Fibroblast of lung (primary cell): ENCODE measurements at places on chromosomes 11 and 22. TPM values are rescaled to one million over a fixed set of nuclear protein-coding genes. Genes with fewer than 3 reads are reported as not detected.
A peak's percentile ranks its signal among the peaks of the same experiment; 100 is the strongest.

RFPL3 gene
- not detected in 2 replicates for polyA plus RNA-seq

DNA sequence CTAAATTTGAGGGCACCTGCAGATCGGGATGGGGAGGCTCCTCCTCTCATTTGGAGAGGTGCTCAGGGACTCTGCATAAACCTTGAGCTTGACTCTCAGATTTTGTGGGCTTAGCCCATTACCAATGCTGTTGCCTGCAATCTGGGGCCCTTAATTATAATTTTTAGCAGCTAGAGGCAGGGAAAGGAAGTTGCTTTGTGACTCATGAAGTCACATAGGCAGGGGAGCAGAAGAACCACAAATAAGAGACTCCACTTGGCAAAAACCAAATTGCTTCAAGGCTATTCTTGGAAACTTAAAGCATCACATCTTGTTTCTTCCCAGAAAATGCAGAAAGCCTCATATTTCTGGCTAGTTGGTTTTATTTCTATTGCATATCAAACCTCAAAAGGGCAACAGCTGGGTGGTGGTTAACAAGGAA is 46.9 kb downstream of the MICAL2 start:
- no peaks in the 10 kb centered on the region for H3K27me3 ChIP-seq
- DNase-seq = peak; percentile 94
- H3K4me3 ChIP-seq = no peak overlapping the region
- H3K27ac ChIP-seq = peak overlapping the region; percentile 88
- H3K36me3 ChIP-seq = peaks cover 4% of the 10 kb centered on the region

GRCh38 chr11:2305140-2305778 is 3.4 kb downstream of the TSPAN32 start:
- H3K4me3 ChIP-seq = no peak overlapping the region
- H3K36me3 ChIP-seq = no peaks in the 10 kb centered on the region
- peaks cover 9% of the 10 kb centered on the region for H3K4me1 ChIP-seq
- peak overlapping the region; percentile 1 for H3K27ac ChIP-seq

GRCh38 chr11:30255637-30256036 is 24.8 kb downstream of the FSHB start:
- H3K4me3 ChIP-seq = no peak overlapping the region
- H3K36me3 ChIP-seq = no peaks in the 10 kb centered on the region
- H3K27ac ChIP-seq = no peak overlapping the region
- H3K4me1 ChIP-seq = no peaks in the 10 kb centered on the region

- H3K27me3 ChIP-seq = no peaks in the 10 kb centered on the region
- H3K4me1 ChIP-seq = no peaks in the 10 kb centered on the region
- no peaks in the 10 kb centered on the region for H3K36me3 ChIP-seq
Measured at GRCh38 chr11:38448284-38448683, 1850.2 kb upstream of the RAG2 start.

- H3K27ac ChIP-seq = no peak overlapping the region
- peaks cover 9% of the 10 kb centered on the region for H3K4me1 ChIP-seq
- DNase-seq = no peak
- no peaks in the 10 kb centered on the region for H3K27me3 ChIP-seq
Measured at GRCh38 chr22:23179381-23180299, 669 bp upstream of the BCR start.

DNA sequence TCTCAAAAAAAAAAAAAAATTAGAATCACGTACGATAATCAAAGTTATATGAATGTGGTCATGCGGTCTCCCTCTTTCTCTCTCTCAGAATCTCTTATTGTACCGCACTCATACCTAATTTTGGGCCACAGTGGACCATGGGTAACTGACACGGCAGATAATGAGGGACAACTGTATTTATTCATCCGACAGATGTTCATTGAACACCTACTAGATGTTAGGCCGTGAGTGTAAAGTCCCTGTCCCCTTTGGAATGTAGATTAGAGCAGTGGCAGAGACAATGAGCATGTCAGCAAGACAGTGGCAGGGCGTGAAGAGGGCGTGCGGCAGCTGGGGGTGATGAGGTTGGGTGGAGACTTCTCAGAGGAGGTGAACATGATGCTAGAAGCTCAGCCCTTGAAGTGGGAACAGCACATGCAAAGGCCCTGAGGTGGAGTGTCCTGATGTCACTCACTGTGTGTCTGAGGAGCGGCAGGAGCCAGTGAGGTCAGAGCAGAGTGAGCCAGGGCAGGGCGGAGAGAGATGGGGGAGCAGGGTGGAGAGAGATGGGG is 25.1 kb downstream of the CACNA1I start:
- H3K36me3 ChIP-seq = no peaks in the 10 kb centered on the region
- H3K27me3 ChIP-seq = peaks cover 3% of the 10 kb centered on the region
- H3K4me3 ChIP-seq = no peak overlapping the region

DNA sequence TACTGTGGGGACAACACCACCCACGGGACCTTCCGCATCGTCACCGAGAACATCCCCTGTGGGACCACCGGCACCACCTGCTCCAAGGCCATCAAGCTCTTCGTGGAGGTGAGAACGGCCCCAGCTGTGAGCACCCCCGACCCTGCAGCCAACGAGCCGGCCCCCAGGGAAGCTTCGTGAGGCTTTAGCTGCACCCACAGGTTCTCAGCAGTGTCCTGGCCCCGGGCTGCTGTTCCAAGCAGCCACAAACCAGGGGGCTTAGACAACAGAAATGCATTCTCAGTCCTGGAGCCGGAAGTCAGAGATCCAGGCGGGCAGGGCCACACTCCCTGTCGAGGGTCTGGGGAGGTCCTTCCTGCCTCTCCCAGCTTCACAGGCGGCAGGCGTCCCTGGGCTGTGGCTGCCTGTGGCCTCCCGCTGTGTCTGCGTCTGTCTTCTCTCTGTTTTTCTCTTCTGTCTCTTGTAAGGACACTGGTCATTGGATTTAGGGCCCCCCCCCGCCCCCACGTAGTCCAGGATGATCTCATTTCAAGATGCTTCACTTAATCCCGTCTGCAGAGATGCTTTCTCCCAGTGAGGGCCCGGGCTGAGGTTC is 12.5 kb downstream of the MUC5B start:
- no peak for DNase-seq
- no peaks in the 10 kb centered on the region for H3K4me1 ChIP-seq
- no peaks in the 10 kb centered on the region for H3K27me3 ChIP-seq
- no peak overlapping the region for H3K27ac ChIP-seq

DEPDC5 gene
- 9.8 and 10.7 TPM in 2 replicates for polyA plus RNA-seq

DNA sequence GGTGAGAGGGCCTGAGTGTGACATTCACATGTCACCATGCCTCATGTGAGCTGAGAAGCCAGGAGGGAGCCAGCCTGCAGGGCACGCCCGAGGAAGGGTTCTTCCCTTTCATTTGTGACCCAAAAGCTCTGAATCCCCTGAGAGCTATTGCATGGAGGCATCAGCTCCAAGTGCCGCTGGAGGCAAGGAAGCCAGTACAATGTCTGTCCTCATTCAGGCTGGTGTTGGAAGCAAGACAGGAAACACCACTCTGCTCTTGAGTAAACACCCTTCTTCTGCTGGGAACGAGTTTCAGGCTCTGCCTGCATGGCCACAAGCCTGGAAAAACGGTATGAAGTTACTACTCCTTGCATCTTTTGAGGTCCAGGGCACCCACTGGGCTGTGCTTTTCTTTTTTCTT is 83.8 kb upstream of the LARGE1 start:
- no peaks in the 10 kb centered on the region for H3K27me3 ChIP-seq
- H3K4me3 ChIP-seq = no peak overlapping the region
- no peaks in the 10 kb centered on the region for H3K4me1 ChIP-seq
- DNase-seq = no peak
- H3K36me3 ChIP-seq = no peaks in the 10 kb centered on the region

GRCh38 chr11:26777372-26777808 is 55.5 kb upstream of the SLC5A12 start:
- H3K4me3 ChIP-seq = no peak overlapping the region
- H3K4me1 ChIP-seq = peaks cover 5% of the 10 kb centered on the region
- H3K36me3 ChIP-seq = no peaks in the 10 kb centered on the region
- peak; percentile 66 for DNase-seq

DNA sequence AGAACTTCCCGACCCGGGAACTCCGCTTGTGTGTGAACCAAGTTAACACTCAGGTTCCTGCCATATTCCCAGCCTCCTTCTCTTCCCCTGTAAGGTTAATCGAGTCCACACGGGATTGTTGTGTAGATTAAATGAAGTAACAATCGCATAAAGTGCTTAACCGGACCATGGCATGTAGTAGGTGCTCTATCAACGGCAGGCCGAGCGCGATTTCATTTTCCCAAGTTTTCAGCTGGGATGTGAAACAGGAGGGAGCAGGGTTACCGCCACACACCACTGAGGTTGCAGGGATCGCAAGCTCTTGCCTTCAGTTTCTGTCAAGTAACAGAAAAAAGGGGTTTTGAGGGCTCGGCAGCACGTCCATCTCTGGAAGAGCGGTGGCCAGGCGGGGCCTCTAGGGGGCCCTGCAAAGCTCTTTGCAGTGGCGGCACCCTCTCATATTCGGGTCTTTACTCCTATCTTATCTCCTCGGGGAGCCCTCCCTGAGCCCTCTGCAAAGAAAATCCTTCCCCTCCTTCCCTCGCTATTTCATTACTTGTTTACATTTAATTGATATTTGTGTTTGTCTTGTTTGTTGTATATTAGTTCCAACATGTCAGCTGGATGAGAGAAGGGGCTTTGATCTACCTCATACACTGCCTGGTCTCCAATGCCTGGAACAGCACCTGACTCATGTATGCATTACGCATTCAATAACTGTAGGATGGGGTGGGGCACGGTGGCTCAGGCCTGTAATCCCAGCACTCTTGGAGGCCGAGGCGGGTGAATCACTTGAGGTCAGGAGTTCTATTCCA is 816 bp upstream of the PLEKHA7 start:
- H3K4me3 ChIP-seq = peak overlapping the region; percentile 28
- peaks cover 26% of the 10 kb centered on the region for H3K27me3 ChIP-seq
- peak; percentile 63 for DNase-seq
- no peaks in the 10 kb centered on the region for H3K4me1 ChIP-seq
- H3K27ac ChIP-seq = no peak overlapping the region

GRCh38 chr11:33207408-33207985 is 46.2 kb upstream of the CSTF3 start:
- DNase-seq = peak; percentile 54
- no peaks in the 10 kb centered on the region for H3K4me1 ChIP-seq
- H3K4me3 ChIP-seq = no peak overlapping the region
- H3K27me3 ChIP-seq = no peaks in the 10 kb centered on the region

PKDREJ gene
- polyA plus RNA-seq = 0.01 TPM in 1 of 2 replicates, not detected in the other

SESN3 gene
- 6.4 and 12.3 TPM in 2 replicates for polyA plus RNA-seq

TRPC6 gene
- polyA plus RNA-seq = 0.91 and 26.4 TPM in 2 replicates

- DNase-seq = no peak
- no peaks in the 10 kb centered on the region for H3K27me3 ChIP-seq
- no peak overlapping the region for H3K27ac ChIP-seq
- H3K4me1 ChIP-seq = no peaks in the 10 kb centered on the region
- H3K36me3 ChIP-seq = no peaks in the 10 kb centered on the region
Measured at GRCh38 chr11:112565551-112565950, 304.9 kb upstream of the PLET1 start.

DEAF1 gene
- polyA plus RNA-seq = 9.7 and 14.4 TPM in 2 replicates

GRCh38 chr22:37008365-37008764 is 10.9 kb downstream of the TST start:
- no peak overlapping the region for H3K27ac ChIP-seq
- no peak for DNase-seq
- no peaks in the 10 kb centered on the region for H3K36me3 ChIP-seq
- peaks cover 16% of the 10 kb centered on the region for H3K27me3 ChIP-seq
- no peak overlapping the region for H3K4me3 ChIP-seq

MYO18B gene
- polyA plus RNA-seq = not detected in 2 replicates

- no peaks in the 10 kb centered on the region for H3K27me3 ChIP-seq
- no peak overlapping the region for H3K27ac ChIP-seq
- no peak for DNase-seq
- H3K4me1 ChIP-seq = no peaks in the 10 kb centered on the region
- no peak overlapping the region for H3K4me3 ChIP-seq
Measured at GRCh38 chr22:50053861-50054260, 4.2 kb downstream of the TTLL8 start.

DNA sequence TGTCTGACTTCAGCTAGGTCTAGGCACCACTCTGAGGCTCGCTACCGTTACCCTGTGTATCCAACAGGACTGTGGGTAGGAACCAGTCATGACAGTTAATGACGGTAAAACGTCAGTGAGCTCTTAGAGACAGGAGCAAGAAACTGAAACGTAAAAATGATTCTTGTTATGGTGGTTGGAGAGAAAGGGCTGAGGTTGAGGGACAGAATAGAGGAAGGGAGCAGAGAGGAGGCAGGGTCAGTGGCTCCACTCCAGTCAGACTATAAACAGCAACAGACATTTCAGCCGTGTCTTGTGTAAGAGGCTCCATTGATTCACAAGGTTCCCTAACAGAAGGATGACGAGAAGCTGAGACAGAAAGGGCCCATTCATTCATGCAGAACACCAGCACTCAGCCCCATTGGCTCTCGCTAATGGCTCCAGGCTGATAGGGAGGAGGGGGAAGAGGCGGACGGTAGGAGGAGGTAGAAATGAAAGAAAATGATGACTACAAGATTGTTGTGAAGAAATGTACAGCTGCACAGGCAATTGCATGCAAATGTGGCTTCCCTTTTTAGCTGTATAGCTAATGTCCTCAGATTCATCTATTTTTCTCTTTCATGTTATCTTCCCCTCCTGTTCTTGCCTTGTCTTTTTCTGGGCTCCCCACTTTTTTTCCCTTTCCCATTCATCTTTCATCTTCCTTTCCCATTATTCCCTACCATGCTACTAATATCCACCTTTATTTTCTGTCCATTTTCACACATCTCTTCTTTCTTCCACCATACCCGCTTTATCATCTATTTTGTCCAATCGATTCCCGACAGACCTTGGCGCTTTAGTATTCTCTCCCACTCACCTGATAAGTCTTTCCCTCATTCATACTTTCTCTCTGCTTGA is 34.3 kb downstream of the ETS1 start:
- H3K4me1 ChIP-seq = peaks cover 5% of the 10 kb centered on the region
- no peak overlapping the region for H3K4me3 ChIP-seq

DNA sequence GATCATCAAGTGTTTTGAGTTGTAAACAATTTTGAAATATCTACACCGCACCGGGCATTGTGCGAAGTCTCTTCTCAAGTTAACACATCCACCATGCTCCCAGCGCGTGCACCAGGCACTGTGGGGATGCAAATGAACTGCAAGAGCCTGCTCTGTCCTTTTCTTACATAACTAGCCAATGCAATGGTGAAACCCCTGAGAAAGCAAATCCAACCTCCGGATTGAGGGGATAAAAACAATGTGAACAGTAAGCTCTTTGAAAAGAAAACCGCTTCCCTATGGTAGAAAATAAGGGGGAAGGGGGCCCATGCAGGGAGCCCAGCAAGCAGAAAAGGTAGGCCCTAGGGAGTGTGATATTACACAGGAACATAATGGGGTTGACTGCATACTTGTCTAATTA is 274.9 kb upstream of the MPPED2 start:
- H3K27me3 ChIP-seq = no peaks in the 10 kb centered on the region
- H3K27ac ChIP-seq = no peak overlapping the region
- H3K4me1 ChIP-seq = no peaks in the 10 kb centered on the region
- no peak overlapping the region for H3K4me3 ChIP-seq
- H3K36me3 ChIP-seq = no peaks in the 10 kb centered on the region

ADM2 gene
- 0.67 and 0.73 TPM in 2 replicates for polyA plus RNA-seq
